ENCODE measurements at places on chromosomes 16 and 17.

DNA sequence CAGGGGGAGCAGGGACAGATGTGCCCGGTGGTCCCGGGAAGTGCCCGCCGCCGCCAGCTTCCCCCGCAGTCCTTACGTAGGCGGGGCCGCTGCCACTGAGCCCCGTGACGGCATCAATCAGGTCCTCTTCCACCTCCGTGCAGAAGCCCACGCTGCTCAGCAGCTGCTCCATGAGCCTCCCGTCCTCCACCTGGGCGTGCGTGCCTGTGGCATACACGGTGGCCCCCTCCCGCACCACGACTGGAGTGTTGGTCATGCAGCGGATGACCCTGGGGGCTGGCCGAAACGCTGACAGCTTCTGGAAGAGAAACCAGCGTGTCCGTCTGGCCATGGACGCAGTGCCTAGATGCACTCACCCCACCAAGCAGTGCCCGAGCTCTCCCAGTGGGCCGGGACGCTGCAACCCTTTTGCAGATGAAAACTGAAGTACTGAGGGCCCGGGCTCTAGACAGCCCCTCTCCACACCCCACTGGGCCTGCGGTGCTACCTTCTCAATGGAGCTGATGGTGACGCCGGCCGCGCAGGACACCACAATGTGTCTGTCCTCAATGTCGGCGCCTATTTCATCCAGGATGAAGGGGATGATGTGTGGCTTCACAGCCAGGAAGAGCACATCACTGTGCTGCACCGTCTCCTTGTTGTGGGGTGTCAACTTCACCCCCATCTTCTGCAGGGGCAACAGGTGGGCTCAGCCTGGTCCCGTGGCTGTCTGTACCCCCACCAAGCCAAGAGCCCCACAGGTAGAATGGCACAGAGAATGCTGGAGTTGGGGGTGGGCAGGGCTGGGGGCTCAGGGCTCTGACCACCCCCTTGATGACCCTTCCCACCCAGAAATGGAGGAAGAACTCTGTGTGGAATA, 2.0 kb downstream of the PYCR1 start:
- DNase-seq, result no peak

DNA sequence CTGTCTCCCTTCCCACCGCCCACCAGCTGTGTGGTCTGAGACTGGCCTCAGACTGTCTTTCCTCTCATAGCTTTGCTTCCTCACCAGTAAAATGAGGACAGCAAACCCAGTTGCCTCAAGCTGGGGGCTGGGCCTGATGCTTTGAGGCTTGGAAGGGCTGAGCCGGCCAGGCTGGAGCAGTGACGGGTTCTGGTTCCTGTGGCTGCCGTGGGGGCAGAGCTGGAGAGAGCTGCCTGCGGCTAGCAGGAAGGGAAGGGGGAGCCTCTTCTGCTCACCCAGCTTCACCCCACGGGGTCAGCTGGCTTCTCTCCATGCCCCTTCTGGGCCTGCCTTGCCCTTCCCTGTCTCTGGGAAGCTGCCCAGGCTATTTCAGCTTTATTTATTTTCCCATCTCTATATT, 23.7 kb downstream of the LASP1 start:
- DNase-seq, result no peak

- DNase-seq, result no peak
These were observed 307.5 kb downstream of the MAP2K4 start for GRCh38 chr17:12328204-12328603.

DNA sequence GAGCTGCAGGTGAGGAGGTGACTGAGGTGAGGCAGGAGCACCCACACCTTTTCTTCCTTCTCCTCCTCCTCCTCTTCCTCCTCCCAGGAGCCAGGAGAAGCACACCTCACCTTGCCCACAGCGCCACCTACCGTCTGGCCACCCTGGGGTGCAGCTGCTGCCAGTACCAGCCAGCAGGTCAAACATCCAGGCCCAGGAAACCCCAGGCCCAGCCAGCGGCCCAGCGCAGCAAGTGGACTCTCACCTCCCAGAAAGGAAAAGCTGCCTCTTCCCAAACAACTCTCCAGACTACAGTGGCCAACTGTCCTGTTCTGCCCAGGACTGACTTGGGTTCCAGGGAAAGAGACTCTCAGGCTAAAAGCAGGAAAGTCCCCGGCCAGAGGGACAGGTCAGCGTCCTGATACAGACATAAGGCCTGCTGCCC, 22.7 kb downstream of the PEMT start:
- DNase-seq, result no peak

- DNase-seq, result no peak
These were observed 31.5 kb upstream of the ASGR2 start for GRCh38 chr17:7146115-7146514.

- DNase-seq, result no peak
These were observed 53.7 kb upstream of the DHX40 start for GRCh38 chr17:59511726-59512125.
